ENCODE measurements at places on chromosomes 2 and 18. TPM values are rescaled to one million over a fixed set of nuclear protein-coding genes. Genes with fewer than 3 reads are reported as not detected.

ABHD3 gene
- 6.4 TPM for total RNA-seq

ELAC1 gene
- total RNA-seq: 7.6 TPM

CRYGA gene
- not detected for total RNA-seq

FTCDNL1 gene
- total RNA-seq: 0.45 TPM

LAMA3 gene
- total RNA-seq: 0.50 TPM

RNF181 gene
- total RNA-seq: 176 TPM

ALKAL2 gene
- total RNA-seq: 1.3 TPM

Measured in astrocyte (in vitro differentiated cells and primary cell).